Brain pericyte (primary cell): ENCODE measurements at places on chromosomes 11 and 22.

DNA sequence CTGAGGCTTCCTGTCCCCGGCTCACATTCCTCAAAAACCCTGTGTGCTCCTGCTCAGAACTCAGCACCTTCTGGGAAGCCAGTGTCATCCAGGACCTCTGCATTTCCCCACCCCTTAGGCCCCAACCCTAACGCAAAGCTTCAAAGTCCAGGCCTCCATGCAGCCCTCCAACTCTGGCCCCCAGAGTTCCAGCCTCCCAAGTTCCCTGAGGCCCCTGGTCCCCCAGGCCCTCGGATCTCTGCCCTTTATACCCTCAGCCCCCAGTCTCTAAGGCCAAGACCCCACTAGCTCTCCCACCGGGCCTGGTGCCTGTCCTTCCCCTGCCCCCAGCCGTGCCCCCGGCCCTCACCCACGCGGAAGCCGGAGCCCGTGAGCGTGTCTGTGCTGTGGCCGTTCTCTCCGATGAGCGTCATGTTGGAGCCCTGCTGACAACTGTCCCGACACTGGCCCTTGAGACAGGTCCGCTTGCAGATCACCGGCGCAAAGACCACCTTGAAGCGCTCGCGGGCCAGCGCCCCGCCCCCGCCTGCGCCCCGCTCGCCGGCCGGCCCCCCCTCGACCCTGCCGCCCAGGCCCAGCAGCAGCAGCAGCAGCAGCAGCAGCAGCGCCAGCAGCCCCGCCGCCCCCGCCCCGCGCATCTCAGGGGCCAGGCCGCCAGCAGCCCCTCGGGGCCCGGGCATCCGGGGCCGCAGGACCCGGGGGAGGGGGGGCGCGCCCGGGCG is 718 bp downstream of the LTBP3 start:
- no peak for DNase-seq

- DNase-seq: no peak
Measured at GRCh38 chr22:46079093-46079860, 71.0 kb upstream of the PPARA start.

DNA sequence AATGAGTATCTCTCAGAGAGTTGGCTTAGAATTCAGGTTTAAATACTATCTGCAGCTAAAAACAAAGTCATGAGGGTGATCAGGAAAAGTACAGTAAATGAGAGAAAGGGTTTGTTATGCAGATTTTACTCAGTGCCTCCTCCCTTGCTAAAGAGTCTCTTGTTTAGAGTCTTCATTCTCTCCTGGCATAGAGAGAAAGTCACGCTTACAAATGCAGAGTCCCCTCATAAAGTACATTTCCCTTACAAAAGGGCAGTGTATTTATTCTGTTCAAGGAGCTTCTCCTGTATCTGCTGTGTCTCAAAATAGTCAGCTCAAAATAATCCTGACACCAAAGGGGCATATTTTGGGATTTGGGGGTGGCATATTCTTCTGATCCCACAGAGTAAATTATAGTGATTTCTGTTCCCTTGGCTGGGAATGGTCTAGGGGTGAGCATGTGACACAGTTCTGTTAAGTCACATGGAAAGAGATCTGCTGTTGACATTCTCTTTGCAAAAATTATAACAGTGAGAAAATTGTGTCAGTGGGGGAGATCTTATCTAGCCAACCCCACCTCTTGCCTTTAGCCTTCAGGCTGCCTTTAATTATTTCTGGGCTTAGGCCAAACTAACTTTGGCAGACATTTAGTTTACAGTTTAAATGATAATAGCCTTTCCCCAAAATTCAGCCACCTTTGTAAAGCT is 102.9 kb downstream of the MTNR1B start:
- no peak for DNase-seq

GRCh38 chr22:47775686-47776085 is 1013.2 kb downstream of the TBC1D22A start:
- no peak for DNase-seq

DNA sequence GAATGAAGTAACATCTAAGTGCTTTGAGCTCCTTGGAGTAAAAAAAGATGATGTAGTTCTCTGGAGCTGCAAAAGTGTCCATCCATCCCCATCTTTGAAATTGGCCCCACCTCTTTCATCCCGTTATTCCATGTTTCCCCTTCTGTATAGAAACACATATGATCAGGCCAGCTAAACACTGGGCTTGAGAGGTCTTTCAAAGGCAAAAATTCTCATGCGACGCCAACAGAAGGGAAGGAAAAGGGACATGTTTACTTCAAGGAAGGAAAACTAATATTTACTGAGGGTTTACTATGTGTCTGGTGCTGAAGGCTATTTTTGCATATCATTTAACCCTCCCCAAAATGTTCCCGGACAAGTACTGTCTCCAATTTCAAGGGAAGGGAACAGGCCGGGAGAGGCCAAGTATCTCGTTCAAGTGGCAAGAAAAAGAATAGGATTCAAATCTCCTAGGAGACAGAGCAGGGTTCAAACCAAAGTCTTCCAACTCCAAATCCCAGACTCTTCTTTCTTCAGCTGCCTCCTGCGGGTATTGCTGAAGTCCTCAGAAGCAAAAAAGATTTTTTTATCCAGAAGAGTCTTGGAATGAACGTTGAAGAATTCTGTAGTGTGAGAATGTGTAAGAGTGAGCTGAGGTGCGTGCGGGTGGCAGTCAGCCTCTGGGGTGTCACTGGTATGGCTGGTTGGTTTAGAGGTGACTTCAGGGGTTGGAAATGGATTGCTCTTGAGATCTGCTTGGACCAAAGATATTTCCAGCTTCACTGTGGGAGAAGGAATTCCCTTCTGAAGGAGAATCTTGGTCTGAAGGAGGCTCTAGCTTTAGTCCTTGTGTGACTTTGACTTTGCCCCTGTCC is 10.1 kb downstream of the TECTA start:
- no peak for DNase-seq
